ENCODE measurements at places on chromosomes 16 and 17.

DNA sequence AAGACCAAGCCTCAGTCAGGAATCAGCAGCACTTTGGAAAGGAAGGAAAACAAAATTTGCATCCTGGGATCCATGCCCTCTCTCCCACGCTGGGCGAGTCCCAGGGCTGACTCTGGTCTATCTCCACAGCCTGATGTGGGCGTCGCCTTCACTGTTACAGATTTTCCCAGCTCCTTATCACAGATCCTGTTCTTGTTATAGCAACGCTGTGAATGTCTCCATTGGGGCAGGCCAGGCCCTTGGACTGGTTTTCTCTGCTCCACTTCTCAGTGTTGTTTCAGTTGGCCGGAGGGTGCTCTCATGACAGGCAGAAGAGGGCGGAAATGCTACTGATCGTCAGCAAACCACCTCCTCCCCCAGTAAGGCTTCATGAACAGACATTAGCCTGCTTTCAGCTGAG lies 127.9 kb upstream of the CDH11 start:
- DNase-seq, result no peak

GRCh38 chr17:8865811-8866210 lies 1.7 kb downstream of the PIK3R6 start:
- DNase-seq, result no peak

DNA sequence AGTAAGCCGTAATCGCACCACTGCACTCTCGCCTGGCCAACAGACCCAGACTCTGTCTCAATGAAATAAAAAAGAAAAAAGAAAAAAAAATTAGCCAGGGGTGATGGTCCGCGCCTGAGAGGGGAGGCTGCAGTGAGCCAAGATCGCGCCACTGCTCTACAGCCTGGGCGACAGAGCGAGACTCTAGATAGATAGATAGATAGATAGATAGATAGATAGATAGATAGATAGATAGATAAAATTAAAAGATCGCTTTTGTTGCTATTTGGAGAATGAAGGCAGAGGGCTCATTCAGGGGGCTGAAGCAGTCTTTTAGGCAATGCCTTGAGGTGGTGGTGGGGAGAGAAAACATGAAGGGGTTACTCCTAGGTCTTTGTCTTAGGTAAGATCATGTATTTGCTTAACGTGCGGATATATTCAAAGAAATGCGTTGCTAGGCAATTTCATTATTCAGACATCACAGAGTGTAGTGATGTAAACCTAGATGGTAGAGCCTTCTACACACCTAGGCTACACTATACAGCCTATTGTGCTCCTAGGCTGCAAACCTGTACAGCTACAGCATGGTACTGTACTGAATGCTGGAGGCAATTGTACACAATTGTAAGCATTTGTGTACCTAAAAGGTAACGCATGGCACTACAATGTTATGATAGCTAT lies 4.3 kb upstream of the HES7 start:
- DNase-seq, result no peak

GRCh38 chr16:27455700-27456099 lies 53.7 kb downstream of the IL21R start:
- DNase-seq, result no peak

DNA sequence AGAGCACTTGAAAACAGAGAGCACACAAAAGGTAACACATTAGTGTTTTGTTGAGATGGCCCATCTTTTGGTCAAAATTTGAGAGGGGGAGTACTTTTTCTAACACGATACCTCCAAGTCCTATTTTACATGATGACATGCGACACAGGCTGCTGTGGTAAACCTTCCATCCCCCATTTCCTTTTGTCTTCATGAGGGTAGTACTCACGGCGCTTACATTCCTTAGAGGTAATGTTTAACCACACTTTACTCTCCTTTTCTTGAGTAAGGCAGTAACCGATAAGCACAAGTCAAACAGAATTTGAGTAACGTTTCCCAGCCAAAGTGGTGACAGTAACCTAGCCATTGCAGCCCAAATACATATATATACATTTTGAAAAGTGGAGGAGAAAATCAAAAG lies 35.8 kb upstream of the PITPNM3 start:
- DNase-seq, result no peak

DNA sequence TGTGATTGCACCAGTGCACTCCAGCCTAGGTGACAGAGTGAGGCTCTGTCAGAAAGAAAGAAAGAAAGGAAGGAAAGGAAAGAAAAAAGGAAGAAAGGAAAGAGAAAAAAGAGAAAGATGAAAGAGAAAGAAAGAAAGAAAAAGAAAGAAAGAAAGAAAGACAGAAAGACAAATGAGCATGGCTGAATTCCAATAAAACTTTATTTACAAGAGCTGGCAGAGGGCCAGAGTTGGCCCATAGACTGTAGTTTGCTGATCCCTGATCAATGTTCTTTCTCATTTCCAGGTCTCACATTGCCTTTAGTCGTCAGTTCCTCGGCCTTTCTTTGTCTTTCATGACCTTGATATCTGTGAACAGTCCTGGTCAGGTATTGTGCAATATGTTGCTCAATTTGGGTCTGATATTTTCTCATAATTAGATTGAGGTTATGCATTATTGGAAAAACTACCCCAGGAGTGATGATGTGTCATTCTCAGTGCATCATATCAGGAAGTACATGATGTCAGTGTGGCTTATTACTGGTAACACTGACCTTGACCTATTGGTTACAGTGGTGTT lies 68.5 kb upstream of the MED9 start:
- no peak for DNase-seq
